ENCODE measurements at places on chromosomes 13 and 19.

DNA sequence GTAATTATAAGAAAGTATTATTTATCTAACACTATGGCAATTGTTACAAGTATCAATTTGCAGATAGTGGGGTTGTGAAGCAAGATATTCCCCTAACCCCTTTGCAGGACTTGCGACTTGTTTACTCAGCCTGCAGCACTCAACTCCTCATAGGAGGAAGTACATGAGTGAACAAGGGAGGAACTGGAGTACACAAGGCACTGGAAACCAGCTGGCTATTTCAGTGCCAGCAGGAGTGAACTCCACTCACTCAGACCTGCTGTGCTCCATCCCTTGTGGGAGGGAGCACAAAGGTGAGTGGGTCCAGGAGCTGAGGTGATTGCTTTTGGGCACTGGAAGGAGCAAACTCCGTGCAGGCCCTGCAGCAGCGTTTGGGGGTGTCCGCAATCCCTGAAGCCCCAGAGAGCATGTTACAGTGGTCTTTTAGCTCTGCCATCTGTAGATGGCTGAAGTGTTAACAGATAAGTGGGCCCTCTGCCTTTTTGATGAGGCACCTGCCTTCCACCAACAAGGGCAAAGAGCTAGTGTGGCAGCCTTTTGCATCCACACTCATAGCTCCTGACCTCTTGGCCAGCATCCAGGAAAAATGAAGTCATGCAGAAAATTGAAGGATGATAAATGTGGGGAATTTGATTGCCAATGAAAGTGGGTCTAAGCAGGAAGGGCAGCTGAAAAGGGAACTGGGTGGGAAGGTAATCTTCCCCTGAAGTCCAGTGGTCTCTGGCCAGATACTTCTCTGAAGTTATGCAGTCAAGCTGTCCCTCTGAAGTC, 802.2 kb upstream of the MIR17HG start:
- DNase-seq: no peak

DNA sequence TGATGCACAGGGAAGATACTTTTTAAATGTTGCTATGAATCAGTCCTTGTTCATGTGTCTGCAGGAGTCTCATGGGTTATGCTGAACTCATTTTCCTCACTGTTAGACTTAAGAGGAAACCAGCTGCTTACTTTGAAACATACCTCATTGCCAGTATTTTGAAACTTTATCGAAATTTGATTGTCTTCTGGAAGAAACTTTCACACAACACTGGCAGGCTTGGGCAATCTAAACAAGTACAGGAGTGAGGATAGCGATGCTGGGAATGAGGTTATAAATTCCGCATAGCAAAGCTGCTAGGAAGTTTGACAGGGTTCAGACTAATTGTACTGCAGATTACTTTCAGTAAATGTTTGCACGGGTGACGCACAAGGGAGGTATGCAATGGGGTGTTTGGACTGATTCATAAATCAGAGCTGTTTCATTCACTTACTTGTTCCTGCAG, 245.7 kb downstream of the DNAJC15 start:
- DNase-seq: peak; percentile 78

DNA sequence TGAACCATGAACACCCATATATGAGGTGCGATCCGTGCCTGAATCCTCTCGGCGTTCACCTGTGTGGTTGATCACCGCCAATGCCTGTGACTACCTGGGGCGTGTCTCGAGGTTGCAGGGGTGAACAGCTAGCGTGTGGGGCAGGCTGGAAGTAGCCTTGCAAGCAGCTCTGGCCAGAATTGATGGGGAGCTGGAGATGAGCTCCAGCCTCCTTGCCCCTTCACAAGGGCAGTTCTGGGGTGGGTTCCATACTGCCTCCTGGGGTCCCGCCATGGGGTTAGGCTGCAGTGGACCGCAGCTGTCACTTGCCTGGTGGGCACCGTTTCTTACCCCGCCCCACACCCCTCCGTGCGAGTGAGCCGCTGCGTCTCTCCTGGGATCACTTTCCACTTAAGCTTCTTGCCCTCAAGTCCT, 154.5 kb upstream of the SOX1 start:
- no peak for DNase-seq

GRCh38 chr13:37729876-37730275, 131.3 kb upstream of the POSTN start:
- no peak for DNase-seq

DNA sequence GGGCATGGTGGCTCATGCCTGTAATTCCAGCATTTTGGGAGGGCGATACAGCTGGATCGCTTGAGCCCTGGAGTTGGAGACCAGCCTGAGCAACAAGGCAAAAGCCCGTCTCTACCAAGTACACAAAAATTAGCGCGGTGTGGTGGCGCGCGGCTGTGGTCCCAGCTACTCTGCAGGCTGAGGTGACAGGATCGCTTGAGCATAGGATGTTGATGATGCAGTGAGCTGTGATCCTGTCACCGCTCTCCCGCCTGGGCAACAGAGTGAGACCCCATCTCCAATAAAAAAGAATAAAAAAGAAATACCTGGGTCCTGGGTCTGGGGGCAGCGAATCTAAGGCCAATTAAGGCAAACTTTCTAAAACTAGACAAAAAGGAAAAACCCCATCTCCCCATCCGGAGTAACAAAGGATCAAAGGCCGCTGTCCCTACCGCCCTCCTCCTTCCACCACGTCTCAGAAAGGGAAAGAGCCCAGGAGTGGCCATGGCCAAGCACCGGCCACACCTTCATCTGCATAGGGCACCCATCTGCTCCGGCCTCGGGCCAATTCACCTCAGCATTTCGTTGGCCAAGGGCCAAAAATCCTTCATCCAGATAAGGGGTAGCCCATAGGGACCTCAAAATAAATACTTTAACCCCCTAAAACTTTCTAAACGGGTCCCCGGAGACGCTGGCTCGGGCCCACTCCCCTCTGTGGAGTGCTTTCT, 851 bp downstream of the ZNF320 start:
- DNase-seq: peak; percentile 48

GRCh38 chr13:40640202-40640601, 26.2 kb downstream of the FOXO1 start:
- DNase-seq: no peak

DNA sequence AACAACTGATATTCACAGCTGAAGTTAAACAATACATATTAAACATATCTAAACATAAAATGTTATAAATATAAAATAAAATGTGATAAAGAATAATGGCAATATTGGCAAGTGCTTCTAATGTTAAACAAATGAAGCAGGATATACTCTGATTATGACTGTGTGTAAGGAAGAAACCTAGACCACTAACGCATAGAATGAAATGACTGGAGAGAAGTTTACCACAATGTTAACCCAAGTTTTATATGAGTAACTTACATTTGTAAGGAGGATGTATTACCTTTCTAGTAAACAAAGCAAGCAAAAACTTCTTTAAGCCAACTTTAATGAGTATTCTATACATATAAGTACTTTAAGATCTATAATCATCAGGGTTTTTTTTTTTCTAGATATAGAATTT, 43.0 kb downstream of the RB1 start:
- no peak for DNase-seq

DNA sequence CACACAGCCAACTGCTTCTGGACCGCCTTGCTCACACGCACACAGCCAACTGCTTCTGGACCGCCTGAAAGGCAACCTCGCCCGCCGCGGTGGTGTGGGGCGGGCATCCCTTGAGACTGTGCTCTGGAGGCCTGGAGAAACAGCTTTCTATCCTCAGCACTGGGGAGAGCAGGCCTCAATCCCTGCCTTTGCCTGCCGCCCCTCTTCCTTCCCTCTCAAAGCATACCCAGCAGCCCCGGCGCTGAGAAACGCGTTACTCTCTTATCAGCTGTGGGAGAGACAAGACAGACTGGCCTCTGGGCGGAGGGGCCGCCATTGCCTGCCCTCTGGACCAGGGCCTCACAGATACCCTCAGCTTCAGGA, 2.9 kb downstream of the LIPE start:
- no peak for DNase-seq

DNA sequence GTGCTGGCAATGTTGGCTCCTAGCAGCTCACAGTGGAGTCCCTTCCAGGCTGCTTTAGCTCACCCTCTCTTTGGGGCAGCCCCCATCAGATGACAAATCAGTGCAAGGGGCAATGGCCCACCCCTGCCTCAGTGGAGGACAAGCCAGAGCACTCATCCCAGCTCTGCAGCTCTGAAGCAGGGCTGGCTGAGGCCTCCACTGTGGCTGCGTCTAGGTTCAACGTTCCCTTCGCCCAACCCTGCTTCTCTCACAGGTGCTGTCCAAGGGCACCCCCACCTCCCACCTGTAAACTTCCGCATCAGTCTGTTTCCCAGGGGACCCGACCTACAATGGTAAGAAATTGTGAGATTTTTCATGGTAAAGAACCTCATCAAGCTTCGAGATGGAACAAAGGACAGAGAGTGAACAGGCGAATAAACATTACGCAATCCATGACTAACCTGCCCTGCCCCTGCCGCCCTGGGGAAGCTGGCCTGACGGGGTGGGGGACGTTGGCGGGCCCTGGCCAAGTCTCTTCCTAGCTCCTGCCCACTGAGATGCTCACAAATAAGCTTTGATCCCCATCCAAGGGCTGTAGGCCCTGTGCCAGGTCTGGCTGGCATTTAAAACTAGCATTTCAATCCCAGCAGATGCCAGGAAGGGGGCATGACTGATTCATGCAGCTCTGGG, 40.5 kb downstream of the DZIP1 start:
- DNase-seq: no peak

DNA sequence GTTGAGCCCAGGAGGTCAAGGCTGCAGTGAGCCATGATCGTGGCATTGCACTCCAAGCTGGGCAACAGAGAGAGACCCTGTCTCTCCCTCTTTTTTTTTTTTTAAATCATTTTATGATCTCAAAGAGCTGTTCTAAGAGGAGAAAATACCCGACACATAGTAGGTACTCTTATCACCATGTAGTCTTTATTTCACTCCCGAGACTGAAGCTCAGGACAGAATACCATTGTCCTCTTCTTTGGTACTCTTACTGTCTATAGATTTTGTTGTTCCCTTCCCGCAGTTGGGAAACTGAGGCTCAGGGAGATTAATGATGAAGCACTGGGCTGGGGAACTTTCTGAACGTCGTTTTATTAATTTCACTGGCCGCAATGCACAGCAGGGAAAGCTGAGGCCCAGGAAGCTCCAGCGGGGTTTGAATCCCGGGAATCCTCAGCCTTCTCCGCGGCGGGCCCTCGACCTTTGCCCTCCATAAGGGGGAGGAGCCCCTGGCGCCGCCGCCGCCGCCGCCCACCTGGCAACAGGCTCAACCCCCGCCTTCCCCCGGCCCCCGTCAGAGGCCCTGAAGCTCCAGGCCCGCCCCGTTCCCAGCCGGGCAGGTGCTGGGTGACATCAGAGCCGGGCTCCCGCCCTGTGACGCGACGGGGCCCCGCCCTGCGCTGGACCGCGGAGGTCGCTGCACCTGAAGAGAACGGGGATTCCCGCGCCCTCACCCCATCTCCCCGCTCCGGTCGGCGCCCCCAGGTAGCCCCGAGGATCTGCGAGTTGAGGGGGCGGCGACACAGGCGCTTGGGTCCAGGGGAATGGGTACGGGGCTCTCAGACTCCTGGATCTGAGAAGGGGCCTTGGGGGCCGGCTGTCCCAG, 1.6 kb downstream of the MYH14 start:
- no peak for DNase-seq
